ENCODE measurements at places on chromosomes 16 and 17. TPM values are rescaled to one million over a fixed set of nuclear protein-coding genes. Genes with fewer than 3 reads are reported as not detected.

DNA sequence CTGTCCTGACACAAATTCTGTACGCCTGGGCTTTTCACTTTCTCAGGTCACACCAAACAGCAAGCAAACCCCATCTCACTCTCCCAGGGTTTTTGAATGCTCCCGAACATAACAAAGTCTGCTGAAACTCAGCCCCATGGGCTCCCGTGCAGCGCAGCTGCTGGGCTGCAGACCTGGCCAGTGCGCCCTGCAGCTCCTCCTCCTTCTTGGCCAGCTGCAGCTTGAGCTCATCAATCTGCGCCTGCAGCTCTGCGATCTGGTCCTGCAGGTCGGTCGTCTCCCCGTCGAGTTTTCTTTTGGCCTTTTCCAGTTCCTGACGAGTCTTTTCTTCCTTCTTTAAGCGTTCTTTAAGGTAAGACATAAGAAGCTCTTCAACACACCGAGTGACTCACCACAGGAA is 70.5 kb downstream of the NDEL1 start:
- no peak overlapping the region for H3K4me3 ChIP-seq
- no peak overlapping the region for H3K27ac ChIP-seq
- DNase-seq: no peak

DNA sequence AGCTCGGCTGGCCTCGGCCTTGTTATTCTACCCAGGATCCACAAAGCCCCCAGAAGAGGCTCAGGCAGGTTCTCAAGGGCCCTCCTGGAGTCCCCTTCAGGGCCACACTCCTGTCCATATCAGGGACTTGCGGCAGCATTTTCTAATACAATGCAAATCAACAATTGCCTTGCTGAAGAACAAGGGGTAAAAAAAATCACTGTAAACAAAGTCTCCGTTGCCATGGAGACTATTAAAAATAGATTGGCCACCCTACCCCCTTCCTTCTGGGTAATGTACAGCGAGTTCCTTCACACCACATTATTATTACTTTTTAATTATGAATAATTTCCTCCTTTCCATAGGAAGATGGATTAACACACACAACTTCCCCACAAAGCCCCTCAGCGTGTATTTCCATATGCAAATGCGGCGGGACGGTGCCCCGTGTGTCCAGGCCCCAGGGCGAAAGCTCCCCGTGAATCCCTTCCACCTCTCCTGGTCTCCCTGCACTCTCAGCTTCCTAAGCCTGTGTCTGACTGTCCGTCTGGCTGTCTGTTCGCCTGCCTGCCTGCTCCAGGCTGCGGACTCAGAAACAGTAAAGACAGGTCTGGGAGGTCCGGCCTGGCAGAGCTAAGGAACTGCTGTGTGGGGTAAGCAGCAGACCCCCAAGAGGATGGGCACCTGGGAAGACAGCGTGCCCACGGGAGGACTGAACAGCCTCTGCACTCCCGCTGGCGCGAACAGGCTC is 196.6 kb downstream of the RBFOX3 start:
- no peak for DNase-seq
- no peaks in the 10 kb centered on the region for H3K27me3 ChIP-seq
- no peaks in the 10 kb centered on the region for H3K4me1 ChIP-seq
- no peaks in the 10 kb centered on the region for H3K36me3 ChIP-seq
- no peak overlapping the region for H3K4me3 ChIP-seq

GRCh38 chr16:10200637-10201586 is 18.7 kb upstream of the GRIN2A start:
- H3K4me1 ChIP-seq: no peaks in the 10 kb centered on the region
- no peak overlapping the region for H3K27ac ChIP-seq
- H3K4me3 ChIP-seq: no peak overlapping the region
- H3K27me3 ChIP-seq: no peaks in the 10 kb centered on the region
- no peaks in the 10 kb centered on the region for H3K36me3 ChIP-seq

GRCh38 chr17:12402963-12403622 is 262.6 kb upstream of the MYOCD start:
- no peaks in the 10 kb centered on the region for H3K4me1 ChIP-seq
- H3K4me3 ChIP-seq: no peak overlapping the region
- DNase-seq: no peak
- H3K36me3 ChIP-seq: no peaks in the 10 kb centered on the region

- no peak for DNase-seq
- no peaks in the 10 kb centered on the region for H3K27me3 ChIP-seq
- no peak overlapping the region for H3K27ac ChIP-seq
- no peak overlapping the region for H3K4me3 ChIP-seq
- H3K36me3 ChIP-seq: no peaks in the 10 kb centered on the region
Measured at GRCh38 chr16:70660672-70661350, 14.5 kb downstream of the IL34 start.

DNA sequence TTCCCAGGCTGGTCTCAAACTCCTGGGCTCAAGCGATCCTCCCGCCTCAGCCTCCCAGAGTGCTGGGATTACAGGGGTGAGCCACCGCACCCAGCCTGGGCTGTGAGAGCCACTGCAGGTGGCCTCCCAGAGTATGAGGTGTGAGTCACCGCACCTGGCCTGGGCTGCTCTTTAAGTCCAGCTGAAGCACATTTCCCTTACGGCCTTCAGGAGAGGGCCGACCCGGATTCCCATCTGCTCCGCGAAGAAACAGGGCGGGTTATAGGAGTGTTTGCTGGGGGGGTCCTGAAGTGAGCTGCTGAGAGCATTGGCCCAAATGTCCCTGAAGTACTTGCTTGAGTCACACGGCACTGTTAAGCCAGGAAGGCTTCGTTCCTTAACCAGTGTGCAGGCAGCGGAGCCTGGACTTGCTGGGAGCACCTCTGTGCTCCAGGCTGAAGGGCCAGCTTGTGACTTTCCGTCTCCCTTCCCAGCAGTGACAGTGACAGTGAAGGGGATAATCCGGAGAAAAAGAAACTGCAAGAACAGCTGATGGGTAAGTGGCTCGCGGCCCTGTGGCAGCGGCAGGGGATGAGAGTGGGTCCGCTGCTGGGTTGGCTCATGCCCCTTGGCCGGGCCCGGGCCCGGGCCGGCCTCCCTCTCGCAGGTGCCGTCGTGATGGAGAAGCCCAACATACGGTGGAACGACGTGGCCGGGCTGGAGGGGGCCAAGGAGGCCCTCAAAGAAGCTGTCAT is 7.2 kb downstream of the VPS4A start:
- H3K36me3 ChIP-seq: peaks cover 68% of the 10 kb centered on the region
- H3K4me3 ChIP-seq: no peak overlapping the region
- H3K4me1 ChIP-seq: peaks cover 4% of the 10 kb centered on the region
- H3K27me3 ChIP-seq: no peaks in the 10 kb centered on the region
- H3K27ac ChIP-seq: no peak overlapping the region

The C17orf100 gene
- 2.0 TPM for total RNA-seq

- no peak for DNase-seq
- no peaks in the 10 kb centered on the region for H3K36me3 ChIP-seq
- H3K27ac ChIP-seq: no peak overlapping the region
- H3K27me3 ChIP-seq: peaks cover 17% of the 10 kb centered on the region
Measured at GRCh38 chr17:6711681-6712057, 1.5 kb downstream of the SLC13A5 start.

- H3K27me3 ChIP-seq: no peaks in the 10 kb centered on the region
- DNase-seq: no peak
- H3K4me3 ChIP-seq: no peak overlapping the region
- peaks cover 94% of the 10 kb centered on the region for H3K4me1 ChIP-seq
- no peaks in the 10 kb centered on the region for H3K36me3 ChIP-seq
Measured at GRCh38 chr16:27323781-27324561, 10.2 kb downstream of the IL4R start.

The PIP4K2B gene
- total RNA-seq: 44.6 TPM

The PRR15L gene
- total RNA-seq: not detected

The CRISPLD2 gene
- 0.04 TPM for total RNA-seq

DNA sequence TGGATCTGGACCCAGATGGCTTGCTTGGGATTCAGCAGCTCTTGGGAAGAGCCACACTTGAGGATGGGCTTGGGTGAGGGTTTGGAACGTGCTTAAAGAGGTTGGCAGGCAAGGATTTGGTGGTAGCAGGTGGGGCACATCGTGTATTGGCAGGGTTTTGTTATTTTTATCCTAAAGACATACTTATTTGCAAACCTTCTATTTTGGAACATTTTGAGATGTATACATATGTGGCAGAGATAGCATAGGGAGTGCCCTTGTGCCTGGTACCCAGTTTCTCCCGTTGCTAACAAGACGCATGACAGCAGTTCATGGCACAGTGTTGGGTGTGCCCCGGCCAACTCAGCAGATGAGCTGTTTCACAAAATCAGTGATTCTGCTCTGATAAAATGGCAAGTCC is 9.1 kb downstream of the BANP start:
- H3K4me1 ChIP-seq: peaks cover 66% of the 10 kb centered on the region
- H3K27me3 ChIP-seq: no peaks in the 10 kb centered on the region
- DNase-seq: no peak
- no peak overlapping the region for H3K4me3 ChIP-seq
- H3K36me3 ChIP-seq: no peaks in the 10 kb centered on the region
- no peak overlapping the region for H3K27ac ChIP-seq

GRCh38 chr17:18182978-18183333 is 672 bp upstream of the ALKBH5 start:
- H3K27ac ChIP-seq: peak overlapping the region; percentile 97
- H3K27me3 ChIP-seq: no peaks in the 10 kb centered on the region
- peaks cover 5% of the 10 kb centered on the region for H3K36me3 ChIP-seq
- peak overlapping the region; percentile 95 for H3K4me3 ChIP-seq
- peak; percentile 90 for DNase-seq

DNA sequence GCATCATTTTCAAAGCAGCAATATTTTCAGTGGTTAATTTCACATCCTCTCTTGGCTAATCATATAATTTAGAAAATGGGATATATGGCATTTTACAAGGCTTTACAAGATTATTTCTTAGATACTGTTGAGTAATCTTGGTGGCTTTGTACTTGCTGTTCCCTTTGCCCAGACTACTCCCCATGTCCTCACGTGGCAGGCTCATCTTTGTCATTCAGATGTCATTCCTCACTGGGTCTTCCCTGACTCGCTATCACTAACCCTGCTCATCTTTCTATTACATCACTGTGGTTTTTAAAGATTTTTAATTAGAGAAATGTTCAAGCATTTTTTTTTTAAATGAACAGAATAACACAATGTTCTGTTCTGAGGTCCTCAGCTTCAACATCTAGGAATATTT is 240.0 kb upstream of the IRX5 start:
- no peaks in the 10 kb centered on the region for H3K27me3 ChIP-seq
- H3K4me1 ChIP-seq: no peaks in the 10 kb centered on the region
- H3K36me3 ChIP-seq: no peaks in the 10 kb centered on the region
- H3K27ac ChIP-seq: no peak overlapping the region

GRCh38 chr17:29031488-29031887 is 11.5 kb upstream of the PIPOX start:
- no peak for DNase-seq
- no peaks in the 10 kb centered on the region for H3K4me1 ChIP-seq
- H3K4me3 ChIP-seq: no peak overlapping the region
